Nucleus accumbens (tissue), 56 donors: ENCODE measurements at places on chromosomes 12 and 14.
A peak's percentile ranks its signal among the peaks of the same experiment; 100 is the strongest.

- DNase-seq, result no peak
Observed at GRCh38 chr14:59123975-59124374, 64.5 kb upstream of the DAAM1 start.

DNA sequence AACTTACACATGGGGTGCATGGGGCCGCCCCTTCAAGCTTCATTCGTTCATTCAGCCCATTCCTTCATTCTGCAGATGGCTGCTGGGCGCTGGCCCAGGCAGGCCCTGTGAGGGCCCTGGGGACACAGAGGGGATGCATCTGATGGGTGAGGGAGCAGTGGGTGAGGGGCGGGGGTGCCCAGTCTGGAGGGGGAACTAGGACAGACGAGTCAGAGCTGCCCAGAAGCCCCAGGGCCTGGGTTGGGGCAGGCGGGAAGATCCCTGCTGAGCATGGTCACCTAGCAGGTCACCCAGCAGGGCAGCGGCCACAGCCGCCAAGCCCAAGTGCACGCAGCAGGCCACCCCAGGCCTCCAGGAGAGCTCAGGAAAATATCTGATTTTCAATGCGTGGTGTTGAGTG is 14.1 kb downstream of the TRMT61A start:
- no peak for DNase-seq

- no peak for DNase-seq
Observed at GRCh38 chr14:104658325-104658712, 31.1 kb upstream of the INF2 start.

- no peak for DNase-seq
Observed at GRCh38 chr12:52338241-52338960, 17.2 kb upstream of the KRT83 start.

- no peak for DNase-seq
Observed at GRCh38 chr12:107894589-107894988, 120.1 kb downstream of the ASCL4 start.

DNA sequence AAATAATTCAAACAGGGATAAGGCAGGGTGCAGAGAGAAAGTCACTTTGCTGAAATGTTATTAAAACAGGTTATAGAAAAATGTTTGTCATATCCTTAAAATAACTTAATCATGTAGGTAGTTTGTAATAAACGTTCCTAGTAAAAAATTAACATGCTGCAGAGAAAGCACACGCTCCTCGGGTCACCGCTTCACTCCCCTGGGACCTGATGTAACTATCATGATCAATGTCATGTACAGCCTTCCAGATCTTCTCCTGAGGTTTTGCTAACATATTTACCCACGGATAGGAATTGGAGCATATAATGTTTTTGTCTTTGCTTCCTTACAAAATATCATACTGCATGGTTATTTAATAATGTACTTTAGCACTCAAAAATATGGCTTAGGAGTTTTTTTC is 285.1 kb upstream of the TMEM132C start:
- DNase-seq, result no peak

DNA sequence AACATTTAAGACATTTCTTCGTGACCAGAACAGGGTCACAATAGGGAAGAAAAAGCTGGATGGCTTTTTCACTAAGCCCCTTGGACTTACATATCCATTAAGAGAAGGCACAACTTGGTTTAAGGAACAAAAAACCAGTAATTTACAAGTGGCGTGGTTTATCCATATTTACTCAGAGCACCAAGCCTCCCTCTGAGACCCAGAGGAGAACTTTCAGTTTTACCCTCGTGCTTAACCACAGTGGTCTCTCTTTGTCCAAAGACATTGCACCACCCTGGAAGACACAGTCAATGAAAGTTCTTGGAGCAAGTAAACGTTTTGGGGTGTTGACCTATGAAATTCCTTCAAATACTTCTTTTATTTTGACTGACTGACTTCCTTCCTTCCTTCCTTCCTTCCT is 52.5 kb downstream of the SSPN start:
- DNase-seq, result no peak

- peak; percentile 68 for DNase-seq
Observed at GRCh38 chr14:104677512-104678332, 11.7 kb upstream of the INF2 start.

- no peak for DNase-seq
Observed at GRCh38 chr12:114445401-114446323, 39.7 kb upstream of the TBX5 start.

- DNase-seq, result no peak
Observed at GRCh38 chr12:93419388-93420034, 22.2 kb downstream of the UBE2N start.

- no peak for DNase-seq
Observed at GRCh38 chr12:131499160-131499863, 211.6 kb upstream of the SFSWAP start.

DNA sequence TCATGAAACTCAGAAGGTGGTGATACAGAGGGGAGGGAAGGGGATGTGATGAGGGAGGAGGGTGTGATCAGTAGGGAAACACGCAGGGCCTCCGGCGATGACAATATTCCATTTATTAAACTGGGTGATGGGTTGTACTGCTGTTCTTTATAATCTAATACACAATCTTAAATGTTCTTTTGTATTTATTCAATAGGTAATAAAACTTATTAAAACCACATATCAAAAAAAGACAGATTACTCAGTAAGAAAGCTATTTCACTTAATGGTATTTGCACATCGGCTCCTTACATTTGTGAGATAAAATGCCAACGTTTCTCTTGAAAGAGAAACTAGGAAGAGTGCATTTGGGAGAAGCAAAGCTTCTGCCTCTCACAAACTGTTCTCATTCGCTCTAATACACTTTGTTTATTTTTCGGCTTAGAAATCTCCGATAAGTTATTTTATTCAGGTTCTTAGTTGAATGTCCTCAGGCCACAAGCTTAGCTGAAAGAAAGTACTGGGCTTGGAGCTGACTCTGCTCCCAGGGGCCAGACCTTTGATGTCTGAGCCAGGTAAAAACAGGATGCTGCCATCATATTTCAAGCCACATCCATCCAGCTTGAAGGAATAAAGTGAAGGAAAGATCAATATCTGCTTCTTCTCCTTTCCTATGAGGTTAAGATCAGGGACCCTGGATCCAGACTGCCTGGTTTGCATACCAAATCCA is 17.5 kb downstream of the STON2 start:
- no peak for DNase-seq

GRCh38 chr12:56104815-56105608 is 653 bp downstream of the PA2G4 start:
- DNase-seq, result no peak

GRCh38 chr12:90839346-90839745 is 115.6 kb downstream of the CCER1 start:
- no peak for DNase-seq

DNA sequence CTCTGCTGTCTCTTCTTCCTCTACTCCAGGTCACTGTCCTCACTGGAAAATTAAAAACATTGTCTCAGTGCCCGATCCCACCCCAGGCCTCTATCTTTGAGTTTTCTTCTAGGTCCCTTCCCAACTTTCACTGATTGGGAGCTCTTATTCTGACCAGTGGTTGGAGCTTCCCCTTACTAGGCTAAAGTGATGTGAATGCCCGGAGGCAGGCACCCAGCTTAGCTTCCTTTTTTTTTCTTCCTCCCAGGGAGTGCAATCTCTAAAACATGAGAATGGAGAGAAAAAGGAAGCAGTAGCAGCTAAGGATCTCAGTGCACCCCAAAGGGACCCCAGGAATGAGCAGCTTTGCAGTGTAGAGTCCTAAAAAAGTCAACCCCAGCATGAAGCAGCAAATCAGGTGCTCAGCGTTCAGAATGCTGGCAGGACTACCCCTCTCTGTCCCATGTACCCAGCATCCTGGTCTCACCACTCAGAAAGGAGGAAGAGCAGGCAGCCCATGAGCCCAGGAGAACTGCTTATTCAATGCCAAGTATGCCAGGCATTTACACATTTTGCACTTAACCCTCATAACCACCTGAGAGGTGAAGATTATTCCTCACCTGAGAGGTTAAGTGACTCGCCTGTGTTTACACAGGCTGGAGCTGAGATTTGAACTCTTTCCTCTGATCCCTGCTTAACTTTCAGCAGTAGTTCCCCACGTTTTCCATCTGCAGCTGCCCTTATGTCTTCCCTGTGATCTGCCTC is 146.2 kb upstream of the PWP1 start:
- DNase-seq, result no peak

DNA sequence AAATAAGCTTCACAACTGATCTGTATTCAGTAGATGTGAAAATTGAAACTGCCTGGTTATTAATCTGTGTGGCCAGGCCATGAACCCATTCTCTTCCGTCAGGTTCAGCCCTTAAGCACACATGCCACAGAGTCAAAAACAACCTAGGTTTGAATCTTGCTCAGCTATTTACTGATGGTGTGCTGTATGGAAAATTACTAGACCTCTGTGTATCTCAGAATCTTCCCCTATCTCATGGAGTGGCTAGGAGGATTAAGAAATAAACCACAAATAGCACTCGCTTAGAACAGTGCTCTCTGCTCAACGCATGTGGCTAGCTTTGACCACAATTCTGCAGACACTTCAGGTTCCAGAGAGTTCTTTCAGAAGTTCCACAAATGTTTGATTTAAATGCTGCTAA is 240.7 kb upstream of the PLEKHG7 start:
- no peak for DNase-seq

DNA sequence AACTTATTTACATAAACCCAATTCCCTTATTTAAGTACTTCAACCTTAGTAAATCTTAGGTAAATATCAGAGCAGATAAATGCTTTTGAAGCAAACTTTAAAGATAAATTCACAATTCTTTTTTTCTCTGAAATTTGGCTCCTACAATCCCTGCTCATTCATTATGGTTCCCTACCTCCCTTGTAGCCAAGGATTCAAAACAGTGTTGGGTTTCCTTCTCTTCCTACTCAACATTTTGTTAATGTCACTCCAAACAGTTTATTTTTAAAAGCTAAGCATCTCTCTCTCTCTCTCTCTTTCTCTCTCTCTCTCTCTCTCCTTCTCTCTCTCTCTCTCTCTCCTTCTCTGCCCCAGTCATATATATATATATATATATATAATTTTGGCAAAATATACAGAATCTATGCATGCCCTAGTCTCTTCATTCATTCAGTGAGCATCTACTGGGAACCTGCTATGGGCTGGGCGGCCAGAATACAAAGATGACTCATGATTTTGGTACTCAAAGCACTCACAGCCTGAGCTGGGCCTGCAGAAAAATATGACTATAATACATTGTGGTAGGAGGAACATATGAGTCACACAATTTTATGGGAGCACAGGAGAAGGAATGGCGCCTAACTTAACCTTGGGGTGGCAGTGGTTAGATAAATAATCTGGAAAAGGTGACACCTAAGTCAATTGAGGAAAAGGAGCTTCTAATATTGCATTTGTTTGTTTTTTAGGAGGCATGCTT is 123.7 kb upstream of the DHRS4 start:
- no peak for DNase-seq

DNA sequence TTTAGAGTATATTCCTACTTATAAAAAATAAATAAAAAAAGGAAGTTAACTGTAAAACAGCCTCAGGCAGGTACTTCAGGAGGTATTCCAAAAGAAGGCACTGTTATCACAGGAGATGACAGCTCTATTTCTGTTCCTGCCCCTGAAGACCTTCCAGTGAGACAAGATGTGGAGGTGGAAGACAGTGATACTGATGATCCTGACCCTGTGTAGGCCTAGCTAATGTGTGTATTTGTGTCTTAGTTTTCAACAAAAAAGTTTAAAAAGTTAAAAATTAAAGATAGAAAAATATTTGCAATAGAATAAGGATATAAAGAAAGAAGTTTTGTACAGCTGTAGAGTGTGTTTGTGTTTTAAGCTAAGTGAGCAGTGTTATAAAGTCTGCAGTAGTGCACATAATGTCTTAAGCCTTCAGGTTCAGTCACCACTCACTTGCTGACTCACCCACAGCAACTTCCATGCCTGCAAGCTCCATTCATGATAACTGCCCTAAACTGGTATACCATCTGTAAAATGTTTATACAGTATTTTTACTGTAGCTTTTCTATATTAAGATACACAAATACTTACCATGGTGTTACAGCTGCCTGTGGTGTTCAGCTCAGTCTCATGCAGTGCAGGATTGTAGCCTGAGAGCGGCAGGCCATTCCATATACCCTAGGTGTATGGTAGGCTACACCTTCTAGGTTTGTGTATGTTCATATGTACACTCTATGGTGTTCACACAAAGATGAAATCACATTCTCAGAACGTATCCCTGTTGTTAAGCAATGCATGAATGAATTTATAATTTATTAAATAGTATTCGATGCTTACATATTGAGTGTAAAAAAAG is 121.1 kb downstream of the ANO6 start:
- DNase-seq, result no peak

DNA sequence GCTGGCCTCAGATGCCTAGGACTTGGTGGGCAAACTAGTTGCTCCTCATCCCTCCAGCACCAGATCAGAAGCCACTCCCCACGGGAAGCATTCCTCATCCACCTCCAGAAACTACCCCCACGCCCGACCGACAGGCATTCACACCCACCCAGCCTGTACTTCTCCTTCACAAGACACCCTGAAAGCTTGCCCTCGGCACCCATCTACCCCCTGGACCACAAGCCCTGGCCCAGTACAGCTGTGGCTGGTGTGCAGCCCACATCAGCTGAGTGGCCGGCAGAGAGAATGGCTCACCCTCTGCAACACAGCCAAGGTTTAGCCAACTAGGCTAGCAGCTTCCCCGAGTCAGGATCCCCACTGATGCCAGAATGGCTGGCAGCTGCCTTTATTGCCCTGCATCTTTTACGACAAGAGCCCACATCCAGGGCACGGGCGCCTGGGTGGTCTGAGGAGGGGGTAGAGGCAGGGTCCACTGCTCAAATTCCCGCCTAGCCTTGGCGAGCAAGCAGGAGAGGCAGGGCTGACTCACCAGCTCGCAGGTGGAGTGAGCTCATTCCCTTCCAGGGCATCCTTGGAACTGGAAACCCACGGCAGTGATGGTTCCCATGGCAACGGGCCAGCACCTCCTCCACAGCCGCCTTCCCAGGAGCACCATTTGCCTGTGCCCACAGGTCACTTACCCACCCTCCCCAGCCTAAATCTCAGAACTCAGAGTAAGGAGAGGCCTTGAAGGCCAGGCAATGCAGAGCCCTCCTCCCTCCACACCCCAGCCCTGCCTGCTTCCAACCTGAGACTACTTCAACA is 17.1 kb downstream of the ACTN1 start:
- DNase-seq, result peak; percentile 72
